Activated CD4-positive, alpha-beta T cell treated with anti-CD3 and anti-CD28 coated beads for 36 hours (primary cell): ENCODE measurements at places on chromosomes 11 and 22.
A peak's percentile ranks its signal among the peaks of the same experiment; 100 is the strongest.

GRCh38 chr11:70161043-70161625 is 42.0 kb upstream of the FADD start:
- no peak for DNase-seq

DNA sequence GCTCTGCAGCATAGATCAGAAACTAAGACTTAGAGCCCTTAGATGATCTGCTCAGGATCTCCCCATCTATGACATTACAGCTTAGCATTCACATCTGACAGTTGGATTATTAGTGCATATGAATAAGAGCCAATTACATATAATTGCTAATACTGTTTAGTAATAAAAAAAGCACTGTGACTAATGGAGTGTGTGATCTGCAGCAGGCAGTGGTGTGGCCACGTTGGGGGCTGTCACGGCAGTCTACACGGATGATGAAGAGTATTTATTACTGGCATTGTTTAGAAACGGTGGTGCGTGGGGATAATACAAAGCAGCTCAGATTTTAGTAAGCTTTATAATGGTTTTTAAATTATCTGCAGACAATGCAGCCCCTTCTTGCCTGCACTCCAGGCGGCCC is 93.5 kb upstream of the TIMP3 start:
- no peak for DNase-seq

DNA sequence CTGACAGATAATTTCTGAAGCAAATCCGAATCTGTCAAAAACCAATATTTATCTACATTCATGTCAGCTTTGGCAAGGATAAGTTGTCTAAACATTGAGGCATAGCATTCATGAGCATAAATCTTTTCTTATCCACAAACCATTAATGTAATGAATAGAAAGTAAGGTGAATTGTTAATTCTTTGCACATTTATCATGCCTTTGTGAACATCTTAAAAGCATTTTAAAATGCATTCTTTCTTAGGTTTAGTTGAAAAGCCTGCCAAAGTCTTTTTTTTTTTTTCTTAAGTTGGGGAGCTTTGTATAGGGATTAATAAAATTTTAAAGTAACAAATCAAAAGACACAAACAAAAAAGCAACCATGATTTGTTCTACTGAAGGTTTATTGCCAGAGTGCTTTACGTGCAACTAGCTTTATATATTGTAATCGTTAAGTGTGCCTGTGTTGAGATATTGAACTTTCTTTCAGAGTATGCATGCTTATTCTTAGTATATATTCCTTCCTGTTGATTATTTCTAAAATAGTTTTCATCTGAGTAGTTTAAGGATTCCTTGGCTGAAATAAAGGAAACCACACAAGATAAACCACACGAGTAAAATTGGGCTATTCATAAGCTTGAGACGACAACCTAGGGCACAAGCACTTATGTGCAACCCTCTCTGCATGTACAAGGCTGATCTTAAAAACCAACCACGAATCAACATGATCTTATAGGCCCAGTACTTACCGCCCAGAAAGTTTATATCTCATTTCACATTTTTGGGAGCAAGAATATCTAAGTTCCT is 1110.9 kb upstream of the CNTN5 start:
- DNase-seq: no peak

DNA sequence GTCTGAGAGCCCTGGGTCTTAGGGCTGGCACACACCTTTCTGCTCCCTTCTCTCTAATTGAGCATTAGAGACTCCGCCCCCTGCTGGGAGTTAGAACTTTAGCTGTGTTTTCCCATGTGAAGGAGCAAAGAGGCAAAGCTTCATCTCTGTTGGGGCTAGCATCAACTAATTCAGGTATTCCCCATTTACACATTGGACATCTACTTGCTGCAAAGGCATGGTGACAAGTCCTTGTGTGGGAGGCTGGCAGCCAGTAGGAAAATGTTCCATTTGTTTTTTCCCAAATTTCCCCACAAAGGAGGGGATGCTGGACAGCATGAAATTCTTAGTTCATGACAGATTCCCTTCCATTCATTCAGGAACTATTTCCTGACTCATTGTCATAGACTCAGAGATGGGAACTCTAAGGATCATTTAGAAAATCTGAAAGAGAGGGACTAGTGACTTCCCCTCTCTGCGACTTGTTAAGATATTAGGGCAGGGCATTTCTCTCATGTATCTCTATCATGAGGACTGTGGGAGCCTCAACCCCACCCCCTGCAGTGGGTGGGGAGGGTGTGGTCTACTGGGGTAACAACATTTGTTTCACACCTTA is 3.6 kb downstream of the CD44 start:
- DNase-seq: peak; percentile 69

DNA sequence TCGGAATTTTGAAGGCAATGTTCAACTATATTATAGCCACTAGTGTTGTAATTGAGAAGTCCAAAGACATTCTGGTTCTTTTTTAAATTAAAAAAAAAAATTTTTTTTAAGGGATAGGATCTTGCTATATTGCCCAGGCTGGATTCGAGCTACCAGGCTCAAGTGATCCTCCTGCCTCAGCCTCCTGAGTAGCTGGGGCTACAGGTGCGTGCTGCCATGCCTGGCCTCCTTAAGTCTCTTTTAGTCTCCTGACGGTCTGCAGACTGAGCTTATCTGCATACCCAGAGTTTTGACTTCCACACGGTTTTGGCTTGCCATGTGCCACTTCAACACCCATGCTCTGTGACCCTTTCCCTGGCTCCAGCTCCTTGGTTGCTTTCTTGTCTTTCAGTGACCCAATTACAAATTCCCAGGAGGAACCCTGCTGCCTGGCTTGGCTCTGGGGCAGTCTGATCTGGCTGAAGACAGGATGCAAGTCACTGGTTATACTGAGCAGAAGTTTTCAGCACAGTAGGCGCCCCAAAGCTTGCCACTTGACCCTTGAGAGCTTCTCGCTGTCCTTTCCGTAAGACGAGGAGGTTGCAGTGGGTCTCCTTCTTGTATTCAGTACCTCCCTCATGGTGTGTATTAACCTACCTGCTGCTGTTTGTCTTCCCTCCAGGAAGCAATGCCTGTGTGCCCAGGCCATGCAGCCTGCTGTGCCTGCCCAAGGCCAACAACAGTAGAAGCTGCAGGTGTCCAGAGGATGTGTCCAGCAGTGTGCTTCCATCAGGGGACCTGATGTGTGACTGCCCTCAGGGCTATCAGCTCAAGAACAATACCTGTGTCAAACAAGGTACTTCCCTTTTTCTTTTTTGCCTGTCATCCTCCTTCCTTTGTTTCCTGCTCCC is 113.8 kb upstream of the SORL1-AS1 start:
- no peak for DNase-seq

- DNase-seq: no peak
Observed at GRCh38 chr22:37470087-37470445, 16.1 kb downstream of the MFNG start.

- peak; percentile 89 for DNase-seq
Observed at GRCh38 chr11:67268081-67268961, 2.0 kb downstream of the GRK2 start.

DNA sequence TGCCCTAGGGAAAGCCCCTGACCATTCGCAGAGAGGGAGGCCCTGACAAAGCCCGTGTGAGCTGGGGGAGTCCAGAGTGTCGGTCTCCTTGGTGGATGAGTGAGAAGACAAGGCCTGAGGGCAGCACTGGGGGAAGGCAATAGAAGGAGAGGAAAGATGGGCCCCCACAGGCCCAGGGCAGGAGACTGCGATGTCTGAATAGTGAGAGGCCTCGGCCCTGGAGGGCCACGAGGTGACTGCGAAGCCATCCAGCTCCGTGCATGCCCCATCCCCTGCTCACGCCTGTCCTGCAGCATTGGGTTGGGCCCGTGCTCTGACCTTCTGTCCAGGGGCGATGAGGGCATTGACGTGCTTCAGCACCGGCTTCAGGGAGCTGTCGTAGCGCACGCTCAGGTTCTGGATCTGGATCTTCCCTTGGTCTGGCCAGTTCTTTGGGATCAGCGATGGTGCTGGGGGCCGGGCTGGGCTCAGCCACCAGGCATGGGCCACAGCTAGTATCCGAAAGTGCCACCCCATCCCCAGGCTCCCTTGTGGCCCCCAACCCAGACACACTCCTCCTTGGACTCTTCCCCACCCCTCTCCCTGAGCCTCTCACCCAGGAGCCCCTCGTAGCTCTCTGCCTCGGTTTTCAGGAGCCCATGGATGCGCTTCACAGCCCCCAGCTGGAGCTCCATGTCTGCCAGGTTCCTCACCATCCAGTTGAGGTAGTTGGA is 8.3 kb upstream of the KCNJ11 start:
- DNase-seq: no peak

- no peak for DNase-seq
Observed at GRCh38 chr11:128599729-128600128, 12.4 kb upstream of the ETS1 start.

DNA sequence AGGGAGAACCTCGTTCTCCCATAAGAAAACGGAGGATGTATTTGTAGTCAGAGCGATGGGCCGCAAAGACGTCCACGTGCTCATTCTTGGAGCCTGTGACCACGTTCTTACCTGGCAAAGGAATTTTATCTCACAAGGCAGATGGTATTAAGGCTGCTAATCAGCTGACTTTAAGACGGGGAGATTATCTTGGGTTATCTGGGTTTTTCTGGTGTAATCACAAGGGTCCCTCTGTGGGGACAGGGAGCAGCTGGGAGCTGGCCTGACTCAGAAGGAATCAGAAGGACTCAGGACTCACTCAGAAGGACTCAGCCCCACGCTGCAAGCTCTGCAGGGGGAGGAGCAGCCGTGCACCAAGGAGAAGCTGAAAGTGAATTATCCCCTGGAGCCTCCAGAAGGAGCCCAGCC is 7.5 kb upstream of the SIGIRR start:
- DNase-seq: peak; percentile 3

DNA sequence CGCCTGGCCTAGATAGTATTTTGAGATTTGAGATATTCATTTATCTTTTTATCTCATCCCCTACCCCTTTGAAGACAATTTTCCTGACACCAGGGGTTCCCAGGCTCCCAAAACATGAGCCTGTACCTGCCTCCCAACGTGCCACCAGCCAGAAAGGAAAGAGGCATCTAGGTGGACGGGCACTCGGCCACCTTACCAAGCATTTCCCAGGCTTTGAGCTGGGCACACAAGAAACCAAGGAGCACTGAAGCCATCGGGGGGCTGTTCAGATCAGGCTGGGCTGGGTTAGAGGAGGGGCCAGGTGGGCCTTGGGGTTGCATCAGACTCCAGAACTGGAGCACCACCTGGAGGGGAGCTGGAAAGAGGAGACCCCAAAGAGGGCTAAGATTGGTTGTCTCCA is 28.5 kb upstream of the BAIAP2L2 start:
- DNase-seq: no peak

DNA sequence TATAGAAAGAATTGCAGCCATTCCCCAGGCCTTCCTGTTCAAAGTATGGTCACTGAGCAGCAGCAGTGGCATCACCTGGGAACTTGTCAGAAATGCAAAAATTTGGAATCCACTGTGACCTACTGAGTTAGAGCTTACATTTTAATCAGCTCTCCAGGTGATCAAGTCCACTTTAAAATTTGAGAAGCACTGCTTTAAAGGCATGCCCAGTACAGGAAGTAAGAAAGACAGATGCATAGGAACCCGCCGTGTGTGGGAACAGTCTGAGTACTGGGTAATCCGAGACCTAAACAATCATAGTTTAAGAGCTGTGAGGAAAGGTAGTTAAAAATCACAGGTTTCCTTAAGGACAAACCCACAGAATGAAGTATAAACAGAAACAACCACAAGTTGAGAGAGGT is 462.4 kb downstream of the RAB38 start:
- no peak for DNase-seq

DNA sequence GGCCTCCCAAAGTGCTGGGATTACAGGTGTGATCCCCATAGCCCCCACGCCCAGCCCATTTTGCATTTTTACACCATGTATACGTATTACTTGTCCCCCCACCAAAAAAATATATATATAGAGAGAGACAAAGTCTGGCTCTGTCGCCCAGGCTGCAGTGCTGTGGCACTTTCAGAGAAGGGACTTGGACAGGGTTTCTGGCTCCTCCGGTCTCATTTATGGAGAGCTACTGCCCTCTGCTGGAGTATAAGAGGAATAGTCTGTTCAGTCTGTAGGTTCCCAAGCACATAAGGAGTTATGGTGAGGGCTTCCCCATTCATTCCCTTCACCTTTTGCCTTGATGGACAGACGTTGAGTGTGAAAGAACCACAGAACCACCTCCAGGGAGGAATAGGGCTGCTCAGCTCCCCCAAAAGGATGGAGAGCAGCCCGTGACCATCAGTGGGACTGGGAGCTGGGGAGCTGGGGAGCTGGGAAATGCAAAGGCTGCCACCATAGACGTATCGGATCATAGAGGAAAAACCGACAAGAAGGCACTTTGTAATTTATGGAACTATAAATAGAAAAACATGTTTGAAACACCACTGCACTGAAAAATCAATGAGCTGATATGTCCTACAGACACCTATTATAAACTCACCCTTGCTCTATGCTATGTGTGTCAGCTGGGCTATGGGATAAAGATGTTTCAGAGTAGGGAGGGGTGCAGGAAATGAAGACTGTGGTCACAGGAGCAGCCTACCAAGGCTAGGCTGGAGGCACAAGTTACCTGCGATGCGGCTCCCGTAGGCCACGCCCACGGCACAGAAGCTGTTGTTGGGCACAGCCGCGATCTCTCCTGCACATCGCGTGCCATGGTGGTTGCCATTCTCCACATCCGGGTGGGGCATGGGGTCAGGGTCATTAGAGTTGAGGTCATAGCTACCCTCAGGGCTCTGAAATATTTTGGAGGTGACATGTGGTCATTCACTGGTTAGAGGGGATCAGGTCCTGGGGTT is 5.2 kb downstream of the PCSK7 start:
- peak; percentile 59 for DNase-seq

GRCh38 chr11:131486100-131486499 is 115.7 kb downstream of the NTM start:
- no peak for DNase-seq

DNA sequence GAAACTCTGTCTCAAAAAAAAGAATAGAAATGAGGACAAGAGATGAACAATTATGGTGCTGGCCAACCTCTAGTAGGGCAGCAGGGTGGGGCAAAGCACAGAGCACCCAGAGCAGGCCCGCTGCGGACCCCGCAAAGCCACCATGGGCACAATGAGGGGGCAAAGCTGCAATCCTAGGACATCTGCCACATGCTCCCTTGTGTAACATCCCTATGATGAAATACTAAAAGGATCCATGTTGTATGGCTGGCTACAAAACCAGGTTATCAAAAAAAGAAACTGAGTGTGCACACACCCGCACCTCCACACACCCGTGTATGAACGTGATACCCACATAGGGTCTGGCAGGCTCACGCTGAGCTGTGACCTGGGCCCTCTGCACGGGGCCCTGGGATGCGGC is 7.4 kb downstream of the ATP5MGL start:
- DNase-seq: no peak

- no peak for DNase-seq
Observed at GRCh38 chr22:24304062-24304675, 33.5 kb downstream of the SPECC1L start.
